ENCODE measurements at places on chromosomes 16 and 17.
A peak's percentile ranks its signal among the peaks of the same experiment; 100 is the strongest.

GRCh38 chr16:11528053-11528452 lies 58.7 kb downstream of the LITAF start:
- no peak for DNase-seq

DNA sequence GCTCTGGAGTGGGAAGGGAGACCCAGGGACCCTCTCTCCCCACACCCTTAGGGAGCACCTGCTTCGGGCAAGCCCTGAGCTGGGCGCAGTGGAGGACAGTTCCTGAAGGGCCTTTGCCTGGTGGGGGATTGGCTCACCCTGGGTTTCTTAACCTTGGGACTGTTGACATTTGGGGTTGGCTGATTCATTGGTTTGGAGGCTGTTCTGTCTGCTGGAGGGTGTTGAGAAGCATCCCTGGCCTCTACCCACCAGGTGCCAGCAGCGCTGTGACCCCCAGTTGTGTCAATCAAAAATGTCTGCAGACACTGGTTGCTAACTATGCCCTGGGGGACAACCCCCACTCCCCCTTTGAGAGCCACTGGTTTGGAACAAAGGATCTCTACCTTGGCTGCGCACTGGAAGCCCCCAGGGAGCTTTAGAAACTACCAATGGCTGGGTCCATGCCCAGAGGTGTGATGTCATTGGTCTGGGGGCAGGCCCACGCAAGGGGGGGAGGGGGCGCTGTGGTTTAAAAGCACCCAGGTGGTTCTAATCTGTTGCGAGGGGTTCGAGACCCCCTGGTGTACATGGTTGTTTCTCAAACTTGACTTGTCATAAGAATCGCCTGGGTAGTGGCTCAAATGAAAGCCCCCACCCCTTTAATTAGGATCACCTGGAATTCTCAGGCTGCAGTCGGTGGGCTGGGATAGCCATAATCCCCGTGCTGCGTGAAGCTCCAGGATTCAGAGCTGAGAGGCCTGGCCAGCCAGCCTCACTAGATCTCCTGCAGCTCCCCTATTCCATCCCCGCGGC lies 151.9 kb upstream of the GSE1 start:
- no peak for DNase-seq

- no peak for DNase-seq
Measured at GRCh38 chr16:85588562-85589503, 24.3 kb upstream of the GSE1 start.

GRCh38 chr16:61595605-61596004 lies 440.6 kb downstream of the CDH8 start:
- no peak for DNase-seq

DNA sequence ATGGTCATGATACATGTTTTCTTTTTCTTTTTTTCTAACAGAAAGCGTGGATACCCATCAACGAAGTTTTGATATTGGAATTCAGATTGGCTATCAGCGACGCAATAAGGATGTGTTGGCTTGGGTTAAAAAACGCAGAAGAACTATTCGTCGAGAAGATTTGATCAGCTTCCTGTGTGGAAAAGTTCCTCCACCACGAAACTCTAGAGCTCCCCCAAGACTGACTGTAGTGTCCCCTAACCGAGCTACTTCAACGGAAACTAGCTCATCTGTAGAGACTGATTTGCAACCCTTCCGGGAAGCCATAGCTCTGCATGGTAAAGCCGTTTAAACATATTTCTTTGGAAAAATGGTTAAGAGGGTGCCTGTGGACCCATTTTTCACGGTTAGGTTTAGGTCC lies 11.5 kb downstream of the HAPSTR1 start:
- DNase-seq = no peak

- peak; percentile 6 for DNase-seq
Measured at GRCh38 chr16:56295739-56296527, 104.6 kb downstream of the GNAO1 start.
